DMS 273 treated with DMSO at 0.1 percent for 48 hours (cell line): ENCODE measurements at places on chromosomes 11 and 22.

DNA sequence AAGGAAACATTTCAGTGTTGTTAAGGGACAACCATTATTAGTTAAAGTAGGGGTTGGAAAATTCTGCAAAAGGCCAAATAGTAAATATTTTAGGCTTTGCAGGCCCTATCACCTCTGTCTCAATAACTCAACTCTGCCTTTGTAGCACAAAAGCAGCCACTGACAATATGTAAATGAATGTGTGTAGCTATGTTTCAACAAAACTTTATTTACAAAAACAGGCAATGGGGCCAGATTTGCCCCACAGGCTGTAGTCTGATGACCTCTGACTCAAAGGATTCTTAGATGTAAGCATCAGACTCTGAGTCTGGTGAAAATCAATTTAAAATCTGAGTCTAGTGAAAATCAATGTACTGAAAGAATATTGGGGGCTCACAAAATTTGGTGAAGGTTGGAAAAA is 50.3 kb downstream of the PAK1 start:
- no peak for DNase-seq

DNA sequence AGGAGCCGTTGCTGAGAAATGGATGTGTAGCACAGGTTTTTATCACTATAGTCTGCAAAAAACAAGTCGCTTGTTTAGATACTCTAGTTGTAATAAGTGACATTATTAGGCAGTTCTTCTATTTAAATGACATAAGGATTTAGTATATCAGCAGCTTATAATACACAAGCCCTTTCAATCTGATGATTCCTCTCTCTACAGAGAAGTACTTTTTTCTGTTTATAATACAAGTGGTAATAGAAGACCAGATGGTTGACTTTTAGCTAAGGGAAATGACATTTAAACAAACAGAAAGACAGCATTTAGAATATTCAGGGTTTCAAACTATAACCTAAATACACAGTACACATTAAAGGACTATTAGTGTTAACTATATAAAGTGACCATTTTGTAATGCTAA is 60.4 kb downstream of the IMMP1L start:
- DNase-seq, result no peak

GRCh38 chr11:110728883-110729282 is 16.6 kb upstream of the ARHGAP20 start:
- no peak for DNase-seq

GRCh38 chr11:71992136-71992730 is 6.5 kb upstream of the IL18BP start:
- DNase-seq, result no peak

GRCh38 chr22:24994070-24994763 is 41.7 kb downstream of the KIAA1671 start:
- no peak for DNase-seq

DNA sequence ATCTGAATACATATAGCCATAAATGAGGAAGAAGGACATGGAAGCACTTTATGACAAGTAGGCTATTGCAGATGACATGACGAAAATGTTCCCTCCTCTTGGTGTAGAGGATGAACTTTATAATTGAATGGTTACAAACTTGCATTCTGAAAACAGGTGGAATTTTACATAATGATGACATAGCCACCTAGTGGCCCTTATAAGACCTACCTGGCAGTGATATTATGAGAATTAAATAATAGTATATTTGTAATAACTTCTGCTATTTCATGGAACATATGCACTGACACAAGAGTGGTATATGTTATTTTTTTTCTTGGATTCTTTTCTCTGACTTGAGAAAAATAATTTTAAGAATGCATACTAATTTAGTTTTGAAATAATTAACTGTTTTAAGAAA is 22.9 kb downstream of the TRIM22 start:
- no peak for DNase-seq

DNA sequence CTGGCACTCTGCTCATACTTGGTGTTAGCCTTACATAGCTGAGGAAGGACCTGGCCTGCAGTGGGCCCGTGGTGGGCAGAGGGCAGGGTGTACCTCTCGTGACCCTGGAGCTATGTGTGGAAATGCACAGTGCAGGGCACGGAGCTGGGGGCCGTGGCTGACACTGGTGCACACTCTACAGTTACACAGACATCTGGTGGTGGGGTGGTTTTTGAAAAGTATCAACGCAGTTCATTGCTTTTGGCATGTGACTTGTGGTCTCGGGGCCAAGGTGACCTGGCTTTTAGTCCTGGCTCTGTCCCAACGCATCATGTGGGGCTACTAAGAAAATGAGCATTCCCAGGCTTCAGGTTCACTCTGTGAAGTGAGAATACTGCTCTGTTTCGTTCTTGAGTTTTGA is 553.6 kb downstream of the NTM start:
- DNase-seq, result no peak

DNA sequence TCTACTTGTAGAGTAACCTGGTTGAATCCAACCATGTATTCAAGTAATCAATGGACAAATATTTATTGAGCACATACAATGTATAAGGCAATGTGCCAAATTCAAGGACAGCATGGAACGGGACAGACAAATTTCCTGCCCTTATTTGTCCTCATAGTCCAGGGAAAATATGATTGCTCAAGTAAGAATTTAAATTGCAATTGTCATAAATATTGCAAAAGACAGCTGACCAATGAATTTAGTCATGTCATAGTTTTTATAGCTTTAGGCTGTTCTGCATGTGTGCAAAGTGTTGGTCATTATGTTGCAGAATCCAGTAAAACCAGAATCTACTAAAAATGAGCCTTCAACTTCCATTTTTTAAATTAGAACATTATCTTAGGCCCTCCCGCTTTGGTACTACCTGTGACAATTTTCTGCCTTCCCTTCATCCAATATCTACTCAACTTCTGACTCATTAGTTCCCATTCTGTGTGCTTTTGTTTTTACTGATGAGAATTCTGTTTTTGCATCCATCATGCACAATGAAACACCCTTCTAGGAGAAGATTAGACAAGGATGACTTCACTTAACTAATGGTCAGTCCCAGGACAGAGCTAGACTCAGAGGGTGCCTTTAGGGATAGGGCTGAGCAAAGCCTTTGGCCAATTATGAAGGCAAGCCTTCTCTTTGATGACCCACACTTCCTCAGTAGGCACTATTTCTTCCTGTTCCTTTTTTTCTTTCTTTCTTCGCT is 45.8 kb upstream of the FIBIN start:
- DNase-seq, result no peak

GRCh38 chr22:48531108-48531507 is 1296.6 kb downstream of the BRD1 start:
- DNase-seq, result no peak

DNA sequence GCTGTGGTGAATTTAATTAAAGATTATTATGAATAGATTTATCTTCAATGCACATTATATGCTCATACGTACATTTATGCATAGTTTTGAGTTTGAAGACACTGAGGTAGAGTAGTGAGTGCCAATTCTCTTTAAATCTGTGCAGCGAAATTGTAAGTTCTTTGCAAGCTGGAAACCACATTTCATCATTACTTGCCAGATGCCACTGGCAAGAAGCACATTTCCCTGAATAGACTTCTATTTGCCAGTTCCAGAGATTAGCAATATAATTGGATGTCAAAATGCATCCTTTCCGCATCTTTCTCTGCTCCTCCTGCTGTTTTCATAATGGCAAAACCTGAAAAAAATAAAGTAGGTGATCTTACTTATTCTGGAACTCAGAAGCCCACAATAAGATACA is 448.0 kb downstream of the LUZP2 start:
- DNase-seq, result no peak

DNA sequence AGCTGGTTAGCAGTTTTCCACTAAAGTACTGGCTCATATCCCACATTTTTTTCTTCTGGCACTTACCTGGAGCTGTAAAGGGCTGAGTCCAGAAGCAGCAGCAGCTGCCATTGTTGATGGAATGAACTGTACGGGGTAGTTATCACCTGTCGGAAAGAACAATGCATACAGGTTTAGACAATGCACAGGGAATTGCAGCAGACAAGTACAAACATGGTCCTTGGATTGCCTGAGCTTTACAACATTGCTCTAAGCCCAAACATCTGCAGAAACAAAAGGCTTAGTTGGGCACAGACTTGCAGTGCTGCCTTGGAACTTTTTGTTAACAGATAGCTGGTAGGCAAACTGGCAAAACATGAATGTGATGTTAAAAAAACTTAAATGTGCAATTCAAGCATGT is 258.8 kb downstream of the SOX6 start:
- DNase-seq, result no peak

DNA sequence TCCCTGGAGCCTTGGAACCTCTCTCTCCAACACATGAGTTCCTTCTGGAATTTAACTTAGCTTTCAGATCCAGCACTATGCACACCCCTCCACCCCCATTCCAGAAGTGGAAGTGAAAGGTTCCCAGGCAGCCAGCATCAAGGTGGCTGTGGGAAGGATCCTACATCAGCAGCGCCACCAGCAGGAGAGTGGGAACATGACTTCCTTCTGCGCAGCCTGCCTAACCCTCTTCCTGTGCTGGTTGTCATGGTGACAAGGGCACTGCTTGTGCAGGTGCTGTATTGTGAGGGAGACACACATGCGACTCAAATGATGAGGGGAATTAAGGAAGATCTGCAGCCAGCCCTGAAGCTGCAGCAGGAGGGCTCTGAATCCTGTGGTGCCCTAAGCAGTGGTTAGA is 904.5 kb upstream of the API5 start:
- no peak for DNase-seq

GRCh38 chr11:43072096-43072495 is 239.7 kb upstream of the API5 start:
- no peak for DNase-seq

GRCh38 chr22:50530877-50531545 is 1.2 kb upstream of the TYMP start:
- DNase-seq, result no peak

DNA sequence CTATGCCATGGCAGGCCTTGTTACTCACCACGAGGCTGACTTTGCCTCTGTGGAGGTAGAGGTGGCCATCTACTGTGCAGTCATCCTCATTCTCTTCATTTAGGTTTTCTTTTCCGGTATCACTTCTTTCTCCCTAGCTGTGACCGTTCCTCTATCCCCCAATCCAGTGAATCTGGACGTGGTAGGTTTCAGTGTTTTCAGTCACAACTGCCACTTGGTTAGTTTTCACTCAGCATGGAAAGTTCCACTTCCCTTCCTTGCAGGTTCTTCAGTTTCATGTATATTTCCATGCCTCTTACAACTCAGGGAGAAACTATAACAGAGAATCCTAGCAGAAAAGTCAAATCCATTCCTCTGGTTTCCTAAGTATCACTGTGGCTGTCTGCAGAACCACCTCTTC is 1.9 kb downstream of the HPS4 start:
- DNase-seq, result no peak

- no peak for DNase-seq
These were observed 65.6 kb downstream of the SHANK2 start for GRCh38 chr11:71186806-71187205.

GRCh38 chr22:35457729-35458546 is 58.0 kb downstream of the MCM5 start:
- DNase-seq, result no peak

DNA sequence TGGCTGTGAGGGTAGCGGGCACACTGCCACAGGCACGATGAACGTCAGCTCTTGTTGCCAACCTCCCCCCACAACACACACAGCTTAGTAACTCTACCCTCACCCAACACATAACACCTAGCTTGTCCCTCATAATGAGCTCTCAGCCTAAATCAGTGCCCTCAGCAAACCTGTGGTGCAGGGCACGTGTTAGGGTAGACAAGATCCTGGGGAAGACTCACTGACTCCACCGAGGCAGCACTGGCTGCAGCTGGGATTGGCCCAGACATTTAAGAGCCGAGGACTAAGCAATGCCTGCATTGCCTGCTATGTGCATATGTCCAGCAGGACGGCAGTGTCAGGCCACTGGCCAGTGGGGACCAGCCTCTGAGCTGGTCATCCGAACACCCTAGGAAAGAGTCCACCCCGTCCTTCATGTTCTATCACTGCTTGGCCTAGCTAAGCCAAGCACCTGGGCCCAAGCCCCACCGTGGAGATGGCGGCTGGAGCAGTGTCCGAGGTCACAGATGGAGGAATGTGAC is 32.9 kb upstream of the TRIM29 start:
- DNase-seq, result no peak

DNA sequence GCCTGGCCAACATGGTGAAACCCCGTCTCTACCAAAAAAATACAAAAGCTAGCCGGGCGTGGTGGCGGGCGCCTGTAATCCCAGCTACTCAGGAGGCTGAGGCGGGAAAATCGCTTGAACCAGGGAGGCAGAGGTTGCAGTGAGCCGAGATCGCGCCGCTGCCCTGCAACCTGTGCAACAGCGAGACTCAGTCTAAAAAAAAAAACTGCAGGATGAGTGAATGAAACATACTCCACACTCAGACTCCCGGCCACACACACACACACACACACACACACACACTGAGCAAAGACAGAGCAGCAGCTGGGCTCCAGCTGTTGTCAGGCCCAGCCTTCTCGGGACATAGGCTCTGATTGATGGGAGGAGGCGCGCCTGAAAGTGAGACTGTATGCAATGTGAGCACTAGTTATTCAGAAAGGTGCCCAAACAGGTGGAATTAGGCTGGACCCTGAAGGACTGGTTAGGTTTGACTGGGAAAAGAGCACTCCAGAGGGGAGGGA is 1.5 kb upstream of the PLEKHA7 start:
- DNase-seq, result no peak

GRCh38 chr11:76201672-76202412 is 4.5 kb downstream of the WNT11 start:
- no peak for DNase-seq

- DNase-seq, result no peak
These were observed 43.4 kb downstream of the FAT3 start for GRCh38 chr11:92267968-92268367.

DNA sequence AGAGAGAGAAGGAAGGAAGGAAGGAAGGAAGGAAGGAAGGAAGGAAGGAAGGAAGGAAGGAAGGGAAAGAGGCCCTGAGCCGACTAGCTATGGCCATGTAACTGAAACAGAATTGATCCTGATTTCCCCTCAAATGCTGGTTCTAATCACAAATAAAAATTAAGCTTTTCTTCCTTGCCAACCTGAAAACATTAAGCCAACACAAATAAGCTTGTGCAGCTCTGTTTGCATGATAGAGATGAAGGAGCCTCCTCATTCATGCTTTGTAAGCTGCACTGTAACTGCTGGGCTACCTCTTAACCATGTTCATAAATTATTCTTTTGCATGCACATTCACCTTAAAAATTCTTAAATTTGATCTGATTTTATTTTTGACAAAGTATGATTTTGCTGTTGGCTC is 27.7 kb upstream of the APOL5 start:
- no peak for DNase-seq

DNA sequence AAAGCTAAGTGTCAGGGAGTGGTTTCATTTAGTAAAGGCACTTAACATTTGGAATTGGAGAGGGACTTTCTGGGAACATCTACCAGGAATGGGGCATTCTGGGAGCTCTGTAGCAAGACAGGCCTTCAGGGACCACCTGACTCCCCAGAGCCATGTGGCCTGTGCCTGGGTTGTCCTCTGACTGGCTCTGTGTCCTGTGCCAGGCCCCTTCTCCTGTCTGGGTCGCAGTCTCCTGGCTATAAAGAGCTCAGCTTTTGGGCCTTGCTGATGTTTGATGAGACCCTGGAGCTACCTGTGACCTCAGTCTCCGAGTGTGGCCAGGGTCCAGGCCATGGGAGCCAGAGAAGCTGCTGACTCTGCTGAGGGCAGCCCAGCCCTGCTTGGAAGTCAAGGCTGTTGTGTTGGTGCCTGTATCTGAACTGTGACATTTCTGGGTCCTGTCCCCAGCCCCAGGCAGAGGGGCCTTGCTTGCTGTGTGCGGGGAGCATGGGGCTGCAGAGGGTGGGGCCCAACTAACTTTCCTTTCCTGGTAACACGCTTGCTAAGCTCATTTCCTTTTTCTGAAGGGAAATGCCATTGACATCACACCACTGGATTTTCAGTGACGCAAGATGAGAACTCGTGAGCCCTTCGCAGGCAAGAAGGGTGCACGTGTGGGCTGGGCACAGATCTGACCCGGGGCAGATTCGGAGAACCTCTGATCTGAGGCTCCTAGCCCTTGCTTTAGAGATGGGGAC is 41.3 kb downstream of the LRRC32 start:
- DNase-seq, result no peak
